ENCODE measurements at places on chromosomes 5 and 9.

GRCh38 chr5:54867310-54867944, 118.0 kb downstream of the ESM1 start:
- DNase-seq, result no peak

DNA sequence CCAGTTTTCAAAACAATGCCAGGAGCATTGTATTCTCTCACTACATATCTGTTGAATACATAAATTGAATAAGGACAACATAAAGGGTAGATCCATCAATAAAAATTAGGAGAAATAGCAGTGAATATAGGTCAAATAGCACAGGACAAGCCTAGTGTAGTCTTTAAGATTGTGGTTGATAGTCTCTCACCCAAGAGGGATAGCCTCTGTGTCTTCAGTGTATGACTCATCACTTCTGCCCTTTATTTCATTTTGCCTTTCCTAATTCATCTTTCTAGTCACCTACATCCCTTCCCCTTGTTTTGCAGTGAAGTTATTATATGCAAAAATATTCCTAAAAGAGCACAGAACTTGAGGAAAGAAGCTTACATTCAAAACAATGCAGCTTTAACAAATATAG, 335.0 kb upstream of the TUSC1 start:
- DNase-seq, result no peak

DNA sequence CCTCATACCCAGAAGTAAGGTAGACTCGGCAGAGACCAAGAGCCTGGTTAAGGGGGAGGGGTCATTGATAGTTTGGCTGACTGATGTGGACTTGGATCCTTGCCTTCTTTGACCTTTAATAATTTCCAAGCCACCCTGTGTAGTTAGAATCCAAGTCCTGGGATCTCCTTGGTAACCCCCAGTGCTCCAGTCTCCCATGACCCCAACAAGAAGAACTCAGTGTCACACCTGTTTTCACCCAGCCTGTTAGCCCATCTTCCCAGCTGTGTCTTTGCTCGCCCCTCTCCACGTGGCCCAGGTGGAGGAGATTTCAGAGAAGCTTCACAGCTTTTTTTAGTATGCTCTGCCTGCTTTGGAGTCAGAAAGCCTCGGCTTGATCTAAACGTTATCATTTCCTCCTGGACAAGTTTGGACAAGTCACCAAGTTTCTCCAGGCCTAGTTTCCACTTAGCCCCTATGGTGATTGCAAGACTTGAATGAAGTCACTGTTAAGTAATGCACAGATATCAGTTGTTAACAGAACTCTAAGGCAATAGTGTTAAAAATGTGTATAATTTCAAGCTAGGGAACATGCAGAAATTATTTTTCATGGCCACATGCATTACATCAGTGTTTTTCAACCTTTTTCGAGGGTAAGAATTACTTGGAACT, 170.0 kb downstream of the TMEM38B start:
- DNase-seq, result no peak

- no peak for DNase-seq
Measured at GRCh38 chr9:133939171-133939785, 52.8 kb downstream of the VAV2 start.

GRCh38 chr9:80964374-80964773, 725.0 kb downstream of the TLE1 start:
- no peak for DNase-seq

- DNase-seq, result no peak
Measured at GRCh38 chr9:93677641-93678136, 101.3 kb downstream of the PHF2 start.

- DNase-seq, result no peak
Measured at GRCh38 chr5:164007064-164007463, 501.6 kb downstream of the MAT2B start.

- DNase-seq, result no peak
Measured at GRCh38 chr5:178145965-178146820, 7.5 kb downstream of the NHP2 start.

DNA sequence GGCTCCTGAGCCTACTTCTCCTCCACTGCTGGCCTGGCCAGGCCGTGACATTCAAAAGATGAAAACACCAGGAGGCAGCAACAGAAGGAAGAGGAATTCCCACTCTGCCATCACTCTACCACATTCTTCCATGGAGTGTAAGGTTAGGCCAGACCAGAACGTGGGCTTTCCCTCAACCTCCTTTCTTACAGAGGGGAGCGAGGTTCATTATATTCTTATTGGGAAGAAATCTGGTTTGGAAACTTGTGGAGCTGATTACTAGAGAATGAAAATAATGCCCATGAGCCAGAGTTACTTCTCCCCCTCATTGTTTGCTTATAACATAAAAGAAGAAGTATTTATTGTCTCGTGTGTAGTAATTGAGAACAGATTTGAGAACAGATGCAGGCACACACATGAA, 136.3 kb upstream of the BASP1 start:
- DNase-seq, result no peak

- no peak for DNase-seq
Measured at GRCh38 chr5:4929092-4929655, 211.0 kb upstream of the ADAMTS16 start.

GRCh38 chr9:112247090-112247489, 72.0 kb upstream of the SUSD1 start:
- DNase-seq, result no peak

- DNase-seq, result no peak
Measured at GRCh38 chr5:154384480-154385235, 61.1 kb upstream of the SAP30L start.

GRCh38 chr5:124061068-124061430, 549.1 kb downstream of the CSNK1G3 start:
- peak; percentile 21 for DNase-seq

GRCh38 chr9:114969269-114969668, 38.9 kb upstream of the TNFSF8 start:
- no peak for DNase-seq

- no peak for DNase-seq
Measured at GRCh38 chr9:19371942-19372341, 8.1 kb downstream of the RPS6 start.

DNA sequence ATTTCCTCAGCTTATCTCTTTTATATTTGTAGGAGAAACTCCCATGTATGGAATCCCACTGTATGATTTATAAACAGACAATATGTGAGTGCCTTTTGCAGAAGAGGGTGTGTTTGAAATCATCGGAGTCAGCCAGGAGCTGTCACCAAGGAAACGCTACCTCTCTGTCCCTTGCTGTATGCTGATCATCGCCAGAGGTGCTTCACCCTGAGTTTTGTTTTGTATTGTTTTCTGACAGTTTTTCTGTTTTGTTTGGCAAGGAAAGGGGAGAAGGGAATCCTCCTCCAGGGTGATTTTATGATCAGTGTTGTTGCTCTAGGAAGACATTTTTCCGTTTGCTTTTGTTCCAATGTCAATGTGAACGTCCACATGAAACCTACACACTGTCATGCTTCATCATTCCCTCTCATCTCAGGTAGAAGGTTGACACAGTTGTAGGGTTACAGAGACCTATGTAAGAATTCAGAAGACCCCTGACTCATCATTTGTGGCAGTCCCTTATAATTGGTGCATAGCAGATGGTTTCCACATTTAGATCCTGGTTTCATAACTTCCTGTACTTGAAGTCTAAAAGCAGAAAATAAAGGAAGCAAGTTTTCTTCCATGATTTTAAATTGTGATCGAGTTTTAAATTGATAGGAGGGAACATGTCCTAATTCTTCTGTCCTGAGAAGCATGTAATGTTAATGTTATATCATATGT, 18.0 kb upstream of the CTSL start:
- no peak for DNase-seq

DNA sequence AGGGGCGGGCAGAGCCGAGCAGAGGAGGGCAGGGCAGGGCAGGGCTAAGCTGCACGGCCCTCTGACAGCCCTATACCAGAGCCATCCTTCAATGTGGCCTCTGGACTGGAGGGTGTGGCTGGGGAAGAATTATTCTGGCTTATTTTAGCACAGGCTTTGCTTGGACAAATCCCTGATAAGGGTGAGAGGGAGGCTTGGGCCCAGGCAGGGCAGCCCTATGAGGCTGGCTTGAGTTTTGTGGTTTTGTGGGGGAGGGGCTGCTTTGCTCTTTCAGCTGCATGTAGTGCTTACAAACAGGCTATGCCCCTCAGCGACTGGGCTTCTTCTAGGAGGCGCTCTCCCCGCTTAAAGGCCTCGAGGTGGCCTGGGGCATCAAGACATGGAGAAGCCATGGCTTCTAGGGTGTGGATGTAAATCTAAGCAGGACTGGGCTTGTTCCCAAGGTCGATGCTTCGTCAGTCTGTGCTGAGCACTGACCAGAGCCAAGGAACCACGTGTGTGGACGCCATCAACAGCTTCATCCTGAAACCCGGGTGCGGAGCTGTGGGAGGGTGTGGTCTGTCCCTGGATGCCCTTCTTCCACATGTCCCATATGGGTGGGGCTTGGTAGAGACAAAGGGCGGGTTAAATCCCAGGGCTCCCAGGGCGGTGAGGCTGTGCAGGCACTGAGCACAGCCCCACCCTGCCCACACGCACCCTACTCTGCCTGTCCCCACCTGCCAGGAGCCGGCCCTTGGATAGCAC, 45.7 kb upstream of the IPPK start:
- peak; percentile 40 for DNase-seq

DNA sequence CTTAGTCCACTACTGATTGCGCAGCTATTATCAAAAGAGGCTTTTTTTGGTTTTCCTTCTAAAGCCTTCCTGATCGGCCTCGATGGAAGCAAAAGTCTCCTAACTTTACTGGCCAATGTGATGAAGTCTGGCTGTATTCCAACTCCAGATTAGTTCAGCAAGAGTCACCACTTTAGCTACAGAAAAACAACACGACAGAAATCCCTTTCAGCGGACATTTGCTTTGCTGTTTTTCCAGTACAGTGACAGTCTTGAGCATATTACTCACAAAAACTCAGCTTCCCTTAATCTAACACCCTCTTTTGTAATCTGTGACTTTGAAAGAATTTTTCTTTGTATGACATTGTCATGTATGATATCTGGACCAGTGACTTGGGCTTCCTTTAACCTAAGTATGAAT, 95.7 kb downstream of the HOMER1 start:
- DNase-seq, result no peak

- DNase-seq, result no peak
Measured at GRCh38 chr5:110707260-110707844, 19.1 kb downstream of the TMEM232 start.
